Hippocampal formation (tissue), 2 donors: ENCODE measurements at places on chromosomes 5 and 9.

GRCh38 chr9:34332076-34332964 lies 3.0 kb downstream of the NUDT2 start:
- DNase-seq, result peak; percentile 12

DNA sequence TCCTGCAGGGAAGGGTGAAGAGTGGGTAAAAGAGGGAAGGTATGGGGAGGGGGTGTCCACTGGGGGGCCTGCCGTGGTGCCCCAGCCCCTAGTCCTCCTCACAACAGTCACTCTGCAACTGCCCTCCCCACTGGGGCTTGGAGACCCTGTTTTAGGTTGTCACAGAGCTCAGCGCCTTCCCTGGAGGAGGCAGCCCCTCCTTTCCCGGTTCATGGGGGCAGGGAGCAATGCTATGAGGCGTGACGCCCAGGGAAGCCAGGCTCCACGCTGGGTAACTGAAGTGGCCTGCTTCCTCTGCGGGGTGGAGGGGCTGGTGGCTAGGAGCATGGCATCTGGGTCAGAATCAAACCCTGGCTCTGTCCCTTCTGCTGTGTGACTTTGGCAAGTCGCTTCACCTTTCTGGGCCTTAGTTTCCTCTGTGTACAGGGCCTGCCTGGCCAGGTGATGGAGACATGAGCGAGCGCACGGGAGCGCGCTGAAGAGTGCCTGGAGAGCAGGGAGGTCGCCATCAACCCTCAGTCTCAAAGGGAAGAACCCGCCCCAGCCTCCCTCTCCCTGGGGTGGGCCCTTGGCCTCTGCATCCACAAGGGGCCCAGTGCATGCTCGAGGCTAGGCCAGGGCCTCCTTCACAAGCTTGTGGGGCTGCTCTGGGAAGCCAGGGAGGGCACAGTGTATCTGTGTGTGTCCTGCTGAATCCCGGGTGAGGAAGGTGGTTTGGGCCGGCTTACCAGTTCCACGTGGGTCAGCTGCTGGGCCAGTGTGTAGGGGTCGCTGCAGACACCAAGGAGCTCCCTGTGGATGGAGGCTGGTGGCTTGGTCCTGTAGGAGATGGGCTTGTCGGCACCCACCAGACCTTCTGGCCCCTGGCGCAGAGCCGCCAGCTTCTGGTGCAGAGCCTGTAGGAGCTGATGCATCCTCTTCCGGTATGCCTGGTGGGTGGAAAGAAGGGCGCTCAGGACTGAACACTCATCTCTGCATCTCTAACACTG lies 56.4 kb upstream of the RNF130 start:
- no peak for DNase-seq

DNA sequence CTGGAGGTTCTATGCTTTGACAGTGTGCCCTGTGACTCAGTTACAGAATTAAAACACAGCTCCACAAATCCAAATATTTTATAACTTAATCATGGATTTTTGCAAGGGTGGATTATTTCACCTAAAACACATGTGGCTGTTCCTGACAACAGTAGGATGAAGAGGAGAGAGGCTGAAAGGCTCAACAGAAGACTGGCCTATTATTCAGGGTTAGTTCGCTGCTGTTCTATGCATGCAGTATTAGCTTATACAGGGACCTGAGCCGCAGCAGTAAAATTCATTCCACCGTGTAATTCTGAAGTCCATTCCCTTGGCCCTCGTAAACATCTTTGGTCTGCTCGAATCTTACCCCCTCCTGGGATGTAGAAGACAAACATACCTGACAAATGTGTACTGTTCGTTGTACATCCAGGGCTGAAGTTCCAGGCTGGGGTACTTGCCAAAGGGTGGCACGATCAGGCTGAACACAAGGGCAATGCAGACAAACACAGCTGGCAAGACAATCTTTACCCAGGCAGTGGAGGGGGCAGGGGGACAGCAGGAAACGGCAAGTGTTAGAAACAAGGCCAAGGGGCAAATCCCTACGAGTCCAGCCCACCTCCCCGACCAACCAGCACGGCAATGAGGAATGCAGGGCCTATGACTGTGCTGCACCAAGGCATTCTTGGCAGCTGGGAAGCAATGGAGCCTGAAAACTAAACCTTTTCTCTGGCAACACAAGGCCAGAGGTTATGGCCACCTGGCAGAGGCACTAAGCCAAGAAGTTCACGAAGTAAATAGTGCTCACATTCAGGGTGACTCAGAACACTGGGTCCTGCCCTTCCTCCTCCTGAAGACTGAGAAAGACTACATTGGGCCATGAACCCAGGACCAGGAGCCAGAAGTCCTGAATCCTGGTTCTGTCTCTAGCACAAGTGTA lies 46.8 kb downstream of the NIPSNAP3B start:
- peak; percentile 31 for DNase-seq

DNA sequence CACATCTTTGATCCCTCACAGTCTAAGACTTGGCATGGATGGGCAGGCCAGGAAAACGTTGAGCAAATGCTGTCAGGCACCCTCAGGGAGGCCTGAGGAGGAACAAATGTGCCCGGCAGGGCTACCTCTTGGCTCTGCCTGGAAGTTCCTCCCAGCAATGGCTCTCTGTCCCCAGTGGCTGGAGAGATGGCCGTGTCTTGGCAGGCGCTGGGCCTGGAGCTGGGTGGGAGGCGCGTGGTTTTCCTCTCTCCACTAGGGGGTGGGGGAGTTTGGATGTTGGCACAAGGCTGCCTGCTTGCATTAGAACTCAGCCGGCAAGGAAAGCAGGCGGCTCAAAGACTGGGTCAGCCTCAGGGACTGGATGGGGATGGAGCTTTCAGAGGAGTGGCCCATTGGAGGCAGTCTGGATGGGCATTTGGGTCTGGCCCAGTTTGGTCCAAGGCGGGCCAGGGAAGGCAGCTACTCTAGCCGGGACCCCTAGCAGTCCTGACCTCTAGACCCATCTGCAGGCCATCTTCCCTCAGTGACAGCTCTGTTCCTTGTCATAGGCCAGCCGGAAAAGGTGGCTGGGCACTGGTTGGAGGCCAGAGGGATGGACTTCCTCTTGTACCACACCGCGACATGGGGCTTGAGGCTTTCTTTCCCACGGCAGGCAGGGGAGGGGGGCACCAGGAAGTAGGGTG lies 68.2 kb upstream of the STC2 start:
- DNase-seq, result peak; percentile 50

- no peak for DNase-seq
These were observed 60.7 kb downstream of the COL27A1 start for GRCh38 chr9:114216081-114216480.

DNA sequence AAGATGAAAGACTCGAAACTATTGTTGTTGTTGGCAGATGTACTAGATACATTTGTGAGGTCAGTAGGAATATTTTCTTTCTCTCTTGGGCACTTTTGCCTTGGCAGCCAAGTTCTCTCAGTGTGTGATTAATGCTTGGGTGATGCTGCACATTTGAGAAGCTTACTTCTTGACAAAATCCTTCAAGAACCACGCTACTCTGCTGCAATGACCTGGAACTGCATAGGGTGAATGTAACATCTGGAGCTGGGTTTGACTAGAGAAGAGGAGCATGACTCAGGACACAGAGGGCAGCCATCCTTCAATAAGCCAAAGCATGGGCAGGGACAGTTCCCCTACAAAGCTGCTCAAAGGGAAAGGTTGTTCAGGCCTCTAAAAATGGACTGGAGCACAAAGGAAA lies 75.5 kb upstream of the PUM3 start:
- DNase-seq, result no peak

GRCh38 chr5:83927140-83927733 lies 206.6 kb upstream of the HAPLN1 start:
- peak; percentile 63 for DNase-seq

- no peak for DNase-seq
These were observed 217.6 kb downstream of the NFIB start for GRCh38 chr9:14096258-14096922.

DNA sequence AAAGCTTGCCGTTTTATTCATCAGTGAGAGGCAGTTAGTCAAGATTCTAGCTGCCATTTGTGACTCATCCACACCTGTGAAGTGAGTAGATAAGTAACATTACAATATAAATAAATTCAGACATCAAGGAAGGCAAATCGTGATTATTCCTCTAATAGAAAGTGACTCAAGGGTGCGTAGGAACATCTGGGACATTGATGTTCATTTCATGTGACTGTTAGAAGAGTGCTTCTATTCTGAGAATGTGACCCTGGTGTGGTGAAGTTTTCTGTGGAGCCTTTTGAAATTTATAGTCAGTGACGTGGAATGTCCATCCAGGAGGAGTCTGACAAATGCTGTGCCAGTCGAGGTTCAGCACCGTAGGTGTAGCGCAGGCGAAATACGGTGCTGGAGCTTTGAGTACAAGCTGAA lies 48.4 kb upstream of the FAM240B start:
- no peak for DNase-seq

DNA sequence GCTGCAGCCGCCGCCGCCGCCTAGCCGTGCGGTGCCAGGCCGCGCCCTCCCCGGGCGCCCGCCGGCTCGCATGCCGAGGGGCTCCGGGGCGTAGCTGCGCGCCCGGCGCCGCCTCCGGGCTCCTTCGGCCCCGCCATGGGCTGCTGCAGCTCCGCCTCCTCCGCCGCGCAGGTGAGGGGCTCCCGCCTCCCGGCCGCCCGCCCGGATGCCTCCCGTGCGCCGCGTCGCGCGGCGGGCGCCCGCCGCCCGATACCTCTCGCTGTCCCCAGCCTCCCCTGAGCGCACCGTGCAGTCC lies 230 bp downstream of the SLC44A1 start:
- no peak for DNase-seq

- no peak for DNase-seq
These were observed 85.4 kb upstream of the CPEB4 start for GRCh38 chr5:173802670-173803165.

DNA sequence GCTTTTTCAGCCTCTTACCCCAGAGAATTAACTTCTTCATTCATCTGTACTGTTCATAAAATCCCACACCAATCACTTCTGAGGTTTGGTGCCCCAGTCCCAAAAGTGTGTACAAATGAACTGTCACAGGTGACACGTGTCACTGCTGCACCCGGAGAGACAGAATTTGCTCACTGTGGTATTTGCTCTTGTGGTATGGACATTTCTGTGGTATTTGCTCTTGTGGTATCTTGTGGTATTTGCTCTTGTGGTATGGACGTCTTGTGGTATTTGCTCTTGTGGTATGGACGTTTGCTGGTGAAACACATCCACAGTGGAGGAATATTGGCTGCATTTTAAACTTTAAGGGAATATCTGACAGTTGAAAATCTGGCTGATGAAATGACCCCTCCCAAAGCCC lies 214.9 kb upstream of the DAP start:
- no peak for DNase-seq

DNA sequence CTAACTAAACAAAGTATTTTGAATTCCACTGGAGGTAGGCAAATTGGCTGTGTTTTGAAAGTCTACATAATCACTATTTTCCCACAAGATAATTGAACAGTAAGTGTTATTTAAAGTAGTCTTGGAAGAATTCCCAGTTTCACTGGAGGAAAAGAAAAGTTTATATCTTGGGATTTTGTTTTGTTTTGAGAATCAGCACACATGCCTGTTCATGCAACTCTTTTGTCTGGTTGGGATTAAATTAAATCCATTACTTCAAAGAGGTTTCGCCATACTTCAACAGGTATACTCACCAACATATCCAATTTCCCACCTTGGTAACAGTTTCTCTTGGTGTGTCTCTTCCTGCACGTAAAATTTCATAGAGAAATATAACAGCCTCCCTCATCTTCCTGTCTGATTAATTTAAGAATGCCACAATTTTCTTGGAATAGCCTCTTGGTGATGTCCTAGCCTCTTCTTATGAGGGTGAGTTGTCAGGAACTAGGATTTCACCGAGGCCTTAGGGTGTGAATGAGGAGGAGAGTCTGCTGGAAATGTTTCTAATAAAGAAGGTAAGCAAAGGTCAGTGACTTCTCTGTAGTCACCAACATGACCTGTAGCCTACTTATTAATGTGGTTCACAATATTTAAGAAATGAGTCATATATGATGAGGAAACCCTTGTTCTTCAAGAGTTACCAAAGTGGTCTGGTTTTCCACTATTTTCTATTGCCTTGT lies 48.1 kb downstream of the ITGA2 start:
- DNase-seq, result no peak

DNA sequence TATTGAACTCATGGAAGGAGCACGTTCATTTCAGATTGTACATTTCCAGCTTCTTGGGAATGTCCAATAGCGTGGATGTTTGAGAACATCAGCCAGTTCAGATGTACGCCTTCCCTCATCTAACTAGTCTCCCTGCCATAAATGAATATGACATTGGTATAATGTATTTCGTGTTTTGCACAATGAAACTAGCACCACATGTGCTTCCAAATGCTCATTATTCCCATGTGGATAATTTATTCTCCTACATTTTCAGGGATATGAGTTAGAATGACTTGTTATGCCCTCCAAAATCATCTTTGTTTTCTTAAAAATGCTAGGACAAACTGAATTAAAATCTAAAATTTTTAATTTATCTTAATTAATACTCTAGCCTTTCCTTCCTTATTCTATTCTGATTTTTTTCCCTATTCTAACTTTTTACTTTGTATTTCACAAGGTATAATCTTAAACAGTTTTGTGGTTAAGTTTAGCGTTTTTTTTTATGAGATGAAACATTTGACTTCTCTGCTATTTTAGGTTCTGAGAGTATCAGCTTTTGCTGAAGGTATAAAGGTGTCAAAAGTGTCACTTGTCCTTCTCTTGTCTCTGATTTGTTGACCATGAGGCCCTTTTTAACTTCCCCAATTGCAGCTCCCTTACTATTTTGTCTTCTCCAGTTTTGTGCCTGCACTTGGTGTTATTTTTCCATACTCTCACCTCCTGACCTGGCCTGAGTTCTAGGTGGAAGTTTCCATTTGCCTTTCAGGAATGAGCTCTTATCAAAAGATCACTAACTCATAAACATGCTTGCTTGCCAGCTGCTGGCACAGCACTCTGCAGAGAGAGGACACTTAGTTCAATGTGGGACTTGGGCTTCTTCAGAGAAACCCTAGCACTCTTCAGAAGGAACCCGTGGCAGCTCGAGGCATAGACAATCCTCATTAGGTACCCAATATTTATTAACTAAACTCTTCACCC lies 106.8 kb downstream of the FRMD3 start:
- no peak for DNase-seq

- no peak for DNase-seq
These were observed 101.3 kb upstream of the ADRA1B start for GRCh38 chr5:159814805-159815585.
